ENCODE measurements at places on chromosomes 1 and 21.

DNA sequence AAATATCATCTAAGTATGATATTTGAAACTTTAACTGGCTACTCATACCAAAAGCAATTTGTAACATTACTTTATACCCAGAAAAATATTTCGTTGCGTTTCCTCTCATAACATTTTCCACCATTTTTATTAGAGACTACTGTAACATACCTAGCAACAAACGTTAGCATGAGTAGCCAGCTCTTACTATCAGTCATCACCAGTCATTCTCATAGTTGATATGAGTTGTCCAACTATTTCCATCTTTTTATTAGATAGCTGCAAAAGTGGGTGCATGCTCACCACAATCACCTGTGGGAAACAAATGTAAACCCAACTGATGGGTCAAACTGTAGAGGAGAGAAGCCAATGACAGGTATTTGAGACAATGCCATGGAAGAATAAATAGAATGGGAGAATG is 114.6 kb downstream of the AKT3 start:
- no peak for DNase-seq

GRCh38 chr1:180182643-180183311 is 28.1 kb downstream of the QSOX1 start:
- no peak for DNase-seq

GRCh38 chr1:234409328-234409727 is 36.1 kb downstream of the COA6 start:
- DNase-seq = no peak

DNA sequence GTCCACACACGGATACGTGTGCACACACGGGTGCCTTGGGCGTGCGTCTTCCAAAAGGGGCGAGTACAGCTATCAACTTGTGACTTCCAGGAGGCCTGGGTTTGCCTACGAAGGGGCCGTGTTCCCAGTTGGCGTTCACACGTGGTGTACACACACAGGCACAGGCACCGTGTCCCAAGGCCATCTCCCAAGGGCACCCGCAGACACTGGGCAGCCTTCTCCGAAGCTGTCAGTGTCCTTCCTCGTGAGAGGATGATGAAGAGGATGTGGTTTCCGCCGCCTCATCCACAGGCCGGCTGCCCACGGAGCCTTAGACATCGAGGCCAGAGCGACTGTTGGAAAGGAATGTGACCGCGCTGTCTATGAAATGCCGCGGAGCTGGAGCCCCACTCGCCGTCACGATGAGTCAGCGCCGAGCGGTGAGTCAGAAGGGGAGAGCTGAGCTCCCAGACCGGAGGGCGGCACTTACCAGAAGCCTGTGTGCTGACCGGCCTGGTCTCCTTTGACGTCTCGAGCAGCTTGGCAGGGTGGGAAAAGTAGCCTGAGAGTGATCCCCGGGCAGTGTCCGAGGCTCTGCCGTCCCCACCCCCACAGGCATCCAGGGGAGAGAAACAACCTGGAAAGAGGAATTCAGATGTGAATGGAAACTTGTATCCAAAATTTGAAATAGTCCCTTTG is 141.4 kb upstream of the ARHGEF16 start:
- peak; percentile 67 for DNase-seq

DNA sequence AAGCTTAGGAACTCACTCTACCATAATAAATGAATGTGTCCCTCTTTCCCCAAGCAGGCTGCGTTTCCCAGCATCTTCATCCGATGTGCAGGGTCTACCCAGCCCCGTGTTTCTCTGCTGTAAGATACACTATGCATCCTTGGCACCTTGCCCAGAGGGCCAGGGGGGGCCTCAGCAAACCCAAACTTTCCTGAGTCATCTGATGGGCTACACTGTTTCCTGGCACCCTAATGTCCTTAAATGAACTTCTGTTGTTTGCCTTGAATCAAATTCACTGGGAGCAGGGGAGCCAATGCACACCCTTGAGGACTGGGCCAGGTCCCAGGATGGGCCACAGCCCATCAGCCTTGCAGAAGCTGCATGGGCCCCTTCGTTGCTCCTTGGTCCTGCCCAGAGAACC is 145.5 kb downstream of the IGSF21 start:
- DNase-seq = no peak

- DNase-seq = no peak
Observed at GRCh38 chr1:241551759-241552638, 19.8 kb downstream of the KMO start.

DNA sequence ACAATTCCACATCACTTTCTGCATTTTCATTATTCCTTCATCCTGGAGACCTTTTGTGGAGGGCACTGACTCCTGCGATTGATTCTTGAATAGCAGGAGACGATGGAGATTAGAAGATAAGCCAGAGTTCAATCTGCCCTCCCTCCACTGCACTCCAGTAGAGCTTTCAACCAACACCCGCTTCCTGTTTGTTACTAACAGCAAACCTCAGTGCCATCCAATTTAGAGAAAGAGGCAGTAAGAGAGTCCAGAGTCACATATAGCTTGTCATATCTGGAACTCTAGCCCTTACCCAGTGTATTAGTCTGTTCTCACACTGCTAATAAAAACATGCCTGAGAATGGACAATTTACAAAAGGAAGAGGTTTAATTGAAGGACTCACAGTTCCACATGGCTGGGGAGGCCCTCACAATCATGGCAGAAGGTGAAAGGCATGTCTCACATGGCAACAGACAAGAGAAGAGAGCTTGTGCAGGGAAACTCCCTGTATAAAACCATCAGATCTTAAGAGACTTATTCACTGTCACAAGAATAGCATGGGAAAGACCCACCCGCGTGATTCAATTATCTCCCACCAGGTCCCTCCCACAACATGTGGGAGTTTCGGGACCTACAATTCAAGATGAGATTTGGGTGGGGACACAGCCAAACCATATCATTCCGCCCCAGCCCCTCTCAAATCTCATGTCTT is 55.9 kb downstream of the PCBP3 start:
- DNase-seq = no peak

DNA sequence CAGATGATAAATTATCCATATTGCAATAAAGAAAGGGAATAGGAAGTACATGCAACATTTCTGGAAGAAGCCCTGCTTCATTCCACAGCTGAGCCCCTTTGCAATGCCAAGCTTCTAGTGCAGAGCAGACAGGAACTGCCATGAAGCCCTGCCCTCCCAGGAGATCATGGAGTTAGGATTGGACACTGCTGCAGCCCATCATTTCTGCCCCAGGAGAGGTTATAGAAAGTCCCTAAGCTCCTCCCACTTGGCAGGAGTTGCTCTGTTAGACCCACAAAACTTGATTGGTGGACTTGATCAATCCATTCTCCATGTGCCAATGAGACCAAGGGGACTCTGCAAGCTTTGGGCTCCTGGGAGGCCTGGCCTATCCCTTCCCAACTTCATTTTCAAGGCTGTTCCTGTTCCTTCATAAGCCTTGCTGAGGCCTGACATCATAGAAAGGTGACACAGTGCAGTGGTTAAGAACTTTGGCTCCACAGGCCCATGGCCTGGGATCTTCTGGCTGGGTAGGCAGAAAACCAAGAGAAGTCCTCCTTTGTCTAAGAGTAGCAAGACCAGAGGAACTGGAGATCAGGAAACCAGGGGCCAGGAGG is 1.3 kb upstream of the LAPTM5 start:
- DNase-seq = no peak

DNA sequence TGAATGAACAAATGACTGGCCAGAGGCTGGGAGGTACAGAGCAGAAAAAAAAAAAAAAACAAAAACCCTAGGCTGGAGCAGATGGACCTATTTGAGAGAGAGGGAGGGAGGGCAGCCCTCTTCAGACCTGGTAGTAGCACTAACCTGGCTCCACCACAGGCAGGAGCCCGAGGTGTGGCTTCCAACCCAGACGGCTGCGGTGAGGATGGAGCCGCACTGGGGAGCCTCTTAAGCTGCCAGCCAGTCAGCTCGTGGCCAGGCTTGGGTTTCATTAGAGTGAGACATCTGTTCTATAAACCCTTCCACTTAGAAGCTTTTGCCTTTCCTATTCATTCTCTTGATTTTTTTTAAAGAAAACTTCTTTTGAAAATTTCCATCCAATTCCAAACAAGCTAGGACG is 16.8 kb downstream of the LGR6 start:
- DNase-seq = no peak

DNA sequence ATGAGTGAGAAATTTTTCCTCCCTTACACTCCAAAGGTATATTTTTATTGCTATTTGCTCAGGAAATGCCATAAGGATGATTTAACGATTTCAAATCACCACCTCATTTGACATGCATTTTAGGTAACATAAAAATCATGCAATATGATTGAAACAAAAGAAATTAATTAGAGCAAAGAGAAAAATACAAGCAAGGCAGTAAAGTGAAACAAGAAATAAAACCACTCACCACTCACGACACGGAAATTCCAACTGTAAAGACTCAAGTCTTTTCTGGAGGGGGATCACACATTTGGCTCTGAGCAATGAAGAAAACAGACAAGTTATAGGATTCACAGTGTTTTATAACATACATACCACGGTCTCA is 86.8 kb upstream of the ARHGAP29 start:
- no peak for DNase-seq

DNA sequence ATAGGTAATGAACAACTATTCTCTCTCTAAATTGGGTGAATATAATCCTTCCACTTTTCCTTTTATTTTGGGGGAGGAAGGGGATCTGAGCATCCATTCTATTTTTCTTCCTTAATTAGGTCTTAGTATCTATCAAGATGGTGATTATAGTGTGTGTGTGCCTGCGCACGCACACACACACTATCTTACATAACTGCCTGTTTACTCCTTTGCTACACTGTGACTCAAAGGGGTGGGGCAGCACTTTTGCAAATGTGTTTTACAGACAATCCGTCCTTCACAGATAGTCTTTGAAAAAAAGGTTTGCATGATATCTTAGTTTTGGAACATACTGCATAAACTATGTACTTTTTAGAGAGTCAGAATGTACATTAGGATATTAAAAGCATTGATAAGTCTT is 191.5 kb downstream of the SDCCAG8 start:
- DNase-seq = no peak

- peak; percentile 65 for DNase-seq
Observed at GRCh38 chr1:36134505-36135329, 9.7 kb upstream of the COL8A2 start.

GRCh38 chr1:194289569-194290266 is 1103.3 kb upstream of the B3GALT2 start:
- no peak for DNase-seq

DNA sequence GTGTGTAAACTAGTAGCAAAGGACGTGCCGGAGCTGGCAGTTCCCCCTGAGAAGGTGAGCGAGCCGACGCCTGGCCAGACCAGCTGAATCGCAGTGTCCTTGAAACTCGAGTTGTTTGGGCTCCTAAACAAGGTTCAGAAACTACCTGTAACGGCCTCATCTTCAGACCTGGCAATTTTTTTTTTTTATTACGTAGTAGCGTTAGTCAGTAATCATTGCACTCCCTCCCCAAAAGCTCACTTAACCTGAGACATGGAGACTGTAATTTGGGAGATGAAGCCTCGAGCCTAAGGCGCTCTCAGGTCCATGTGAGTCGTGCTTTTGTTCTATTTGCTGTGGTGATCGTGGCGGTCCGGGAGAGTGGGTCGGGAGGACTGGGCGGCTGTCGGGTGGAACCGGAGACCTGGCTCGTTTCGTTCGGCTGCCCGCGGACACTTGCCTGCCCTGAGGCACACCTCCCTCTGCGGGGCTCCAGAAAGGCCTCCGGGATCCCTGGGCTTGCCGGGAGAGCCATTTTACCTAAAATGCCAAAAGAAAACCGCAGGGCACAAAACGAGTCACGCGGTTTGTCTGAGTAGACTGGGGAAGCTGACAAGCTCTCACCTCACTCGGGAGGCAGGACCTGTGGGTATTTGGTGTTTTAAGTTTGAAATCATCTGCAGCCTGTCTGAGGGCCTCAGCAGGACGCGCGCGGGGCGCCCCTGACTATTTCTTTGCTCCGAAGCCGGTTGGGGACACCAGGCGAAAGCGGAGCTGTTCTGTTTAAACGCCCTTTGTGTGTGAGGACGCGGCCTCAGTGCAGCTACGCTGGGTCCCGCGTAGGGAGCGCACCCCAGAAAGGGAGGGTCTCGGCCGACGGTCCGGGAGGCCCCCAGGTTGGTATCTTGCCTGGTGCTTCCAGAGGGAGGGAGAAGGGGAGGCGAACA is 722 bp downstream of the LHX8 start:
- DNase-seq = peak; percentile 50

DNA sequence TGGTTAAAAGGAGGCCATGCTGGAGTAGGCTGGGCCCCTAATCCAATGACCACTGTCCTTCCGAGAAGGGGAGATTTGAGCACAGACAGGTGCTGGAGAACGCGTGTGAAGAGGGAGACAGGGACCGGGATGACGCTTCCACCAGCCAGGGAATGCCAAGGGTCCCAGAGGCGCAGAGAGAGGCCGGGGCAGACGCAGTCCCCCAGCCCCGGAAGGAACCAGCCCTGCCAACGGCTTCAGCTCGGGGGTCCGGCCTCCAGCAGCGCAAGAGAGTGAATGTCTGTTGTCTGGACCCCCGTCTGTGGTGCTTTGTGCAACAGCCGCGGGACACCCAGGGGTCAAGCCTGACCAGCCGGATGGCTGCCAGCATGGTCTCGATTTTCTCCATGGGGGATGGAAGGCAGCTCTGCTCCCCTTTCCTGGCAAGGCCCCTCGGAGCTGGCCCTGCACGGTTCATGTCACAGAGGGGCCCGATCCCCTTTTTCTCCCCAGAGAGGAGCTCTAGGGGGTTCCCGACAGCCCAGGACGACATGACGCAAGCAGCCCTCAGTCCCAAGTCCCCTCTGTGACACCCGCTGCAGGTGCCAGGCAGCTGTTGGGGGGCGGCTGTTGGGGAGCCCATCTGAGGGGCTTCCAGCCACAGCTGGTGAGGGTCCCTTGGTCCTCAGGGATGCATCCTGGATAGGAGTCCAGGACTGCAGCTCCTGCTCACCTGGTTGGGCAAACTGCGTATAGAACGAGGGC is 73.5 kb downstream of the SIK1 start:
- no peak for DNase-seq

DNA sequence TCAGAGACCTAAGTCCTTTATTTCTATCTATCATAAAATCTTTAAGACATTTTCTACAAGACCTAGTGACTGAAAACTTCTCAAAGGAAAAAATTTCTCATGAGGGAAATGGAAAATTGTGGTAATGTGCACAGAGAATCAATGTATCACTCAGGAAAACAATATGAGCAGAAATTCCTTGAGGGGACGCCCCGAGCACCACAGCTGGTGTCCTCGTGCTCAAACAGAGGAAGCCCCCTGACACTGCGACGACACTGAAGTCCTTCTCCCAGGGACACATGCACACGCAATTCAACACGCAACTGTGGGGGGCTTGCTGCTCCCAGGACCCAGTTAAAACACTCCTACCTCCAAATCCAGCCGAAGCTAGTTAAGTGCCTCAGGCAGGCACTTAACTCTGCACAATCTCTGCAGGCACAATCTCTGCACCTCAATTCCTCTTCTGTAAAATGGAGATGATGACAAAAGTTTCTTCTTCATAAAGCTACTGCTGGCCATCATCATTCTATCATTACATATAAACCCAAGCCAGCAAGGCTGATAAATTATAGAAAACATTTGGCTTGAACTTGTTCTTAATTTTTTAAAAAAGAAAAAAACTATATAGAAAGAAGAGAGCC is 16.0 kb downstream of the ZBTB17 start:
- no peak for DNase-seq

GRCh38 chr1:172704001-172704400 is 45.1 kb downstream of the FASLG start:
- no peak for DNase-seq

- DNase-seq = peak; percentile 70
Observed at GRCh38 chr1:10867138-10867721, 70.8 kb upstream of the CASZ1 start.

GRCh38 chr21:15626031-15626430 is 103.8 kb upstream of the USP25 start:
- no peak for DNase-seq

- no peak for DNase-seq
Observed at GRCh38 chr1:52887483-52887882, 34.1 kb downstream of the ECHDC2 start.

- no peak for DNase-seq
Observed at GRCh38 chr1:226438007-226438406, 30.1 kb upstream of the PARP1 start.
